ENCODE measurements at places on chromosomes 7 and 10. TPM values are rescaled to one million over a fixed set of nuclear protein-coding genes. Genes with fewer than 3 reads are reported as not detected.

DNA sequence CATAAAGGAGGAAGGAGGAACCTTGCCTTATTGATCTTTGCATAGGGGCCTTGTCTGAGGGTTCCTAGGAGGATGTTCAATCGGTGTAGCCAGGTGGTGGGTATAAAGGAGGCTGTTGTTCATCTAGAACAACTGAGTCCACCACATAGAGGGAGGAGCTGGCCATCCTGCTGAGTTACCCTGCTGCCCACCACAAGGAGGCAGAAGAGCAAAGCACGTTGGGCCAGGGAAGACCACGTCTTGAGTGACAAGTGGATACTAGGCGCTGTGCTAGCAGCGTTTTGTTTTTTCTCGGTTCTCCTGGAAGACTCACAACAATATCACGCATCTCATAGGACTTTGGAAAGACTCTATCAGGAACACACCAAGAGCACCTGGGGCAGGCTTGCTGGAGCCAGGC, 20.0 kb downstream of the FOXI2 start:
- DNase-seq = no peak

DNA sequence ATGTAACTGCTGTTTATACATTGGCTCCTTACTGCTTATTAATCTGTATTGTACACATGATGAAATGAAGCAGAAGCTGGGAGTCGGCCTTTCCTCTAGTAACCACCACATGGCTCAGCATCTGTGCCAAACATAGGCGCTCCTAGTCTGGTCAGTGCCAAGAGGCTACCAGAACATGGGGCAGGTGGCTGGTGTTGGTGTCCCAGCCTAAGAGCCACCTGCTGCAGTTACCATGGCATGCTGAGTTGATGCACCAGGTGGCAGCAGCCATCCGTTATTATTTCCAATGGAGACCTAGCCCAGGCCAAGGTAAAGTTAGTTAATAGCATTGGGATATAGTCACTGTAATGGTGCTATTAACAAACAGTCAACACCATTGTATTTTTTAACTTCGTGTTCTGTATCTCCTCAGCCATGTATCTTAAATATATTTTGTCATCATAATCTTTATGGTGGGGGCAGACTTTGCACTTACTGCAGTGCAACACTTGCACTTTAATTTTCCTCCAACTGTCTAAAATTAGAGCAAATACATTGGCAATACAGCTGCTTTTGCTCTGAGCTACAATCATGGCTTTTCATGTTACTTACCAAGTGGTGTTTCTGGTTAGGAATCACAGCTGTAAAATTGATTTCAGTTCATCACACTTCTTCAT, 33.1 kb downstream of the HBP1 start:
- DNase-seq = peak; percentile 7

- peak; percentile 55 for DNase-seq
Measured at GRCh38 chr7:127782654-127783559, 130.9 kb downstream of the SND1 start.

- DNase-seq = no peak
Measured at GRCh38 chr7:158657189-158657746, 47.3 kb downstream of the NCAPG2 start.

- DNase-seq = peak; percentile 12
Measured at GRCh38 chr10:116113721-116114501, 159.1 kb downstream of the GFRA1 start.

DNA sequence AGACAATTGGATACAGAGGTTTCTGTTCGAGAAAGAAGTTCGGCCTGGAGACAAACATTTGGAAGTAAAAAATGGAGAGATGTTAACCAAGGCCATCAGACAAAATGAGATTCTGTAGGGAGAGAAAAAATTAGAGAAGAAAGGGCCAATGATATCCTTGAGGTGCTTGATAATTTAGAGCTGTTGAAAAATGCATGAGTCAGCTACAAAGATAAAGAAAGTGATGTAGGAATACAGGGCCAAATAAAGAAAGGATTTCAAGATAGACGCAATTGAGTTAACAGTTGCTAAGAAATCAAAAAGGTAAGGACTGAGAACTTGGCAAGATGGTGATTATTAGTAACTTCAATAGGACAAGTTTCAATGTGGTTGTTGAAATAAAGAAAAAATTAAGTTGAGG, 384.2 kb upstream of the SEMA3A start:
- DNase-seq = no peak

DNA sequence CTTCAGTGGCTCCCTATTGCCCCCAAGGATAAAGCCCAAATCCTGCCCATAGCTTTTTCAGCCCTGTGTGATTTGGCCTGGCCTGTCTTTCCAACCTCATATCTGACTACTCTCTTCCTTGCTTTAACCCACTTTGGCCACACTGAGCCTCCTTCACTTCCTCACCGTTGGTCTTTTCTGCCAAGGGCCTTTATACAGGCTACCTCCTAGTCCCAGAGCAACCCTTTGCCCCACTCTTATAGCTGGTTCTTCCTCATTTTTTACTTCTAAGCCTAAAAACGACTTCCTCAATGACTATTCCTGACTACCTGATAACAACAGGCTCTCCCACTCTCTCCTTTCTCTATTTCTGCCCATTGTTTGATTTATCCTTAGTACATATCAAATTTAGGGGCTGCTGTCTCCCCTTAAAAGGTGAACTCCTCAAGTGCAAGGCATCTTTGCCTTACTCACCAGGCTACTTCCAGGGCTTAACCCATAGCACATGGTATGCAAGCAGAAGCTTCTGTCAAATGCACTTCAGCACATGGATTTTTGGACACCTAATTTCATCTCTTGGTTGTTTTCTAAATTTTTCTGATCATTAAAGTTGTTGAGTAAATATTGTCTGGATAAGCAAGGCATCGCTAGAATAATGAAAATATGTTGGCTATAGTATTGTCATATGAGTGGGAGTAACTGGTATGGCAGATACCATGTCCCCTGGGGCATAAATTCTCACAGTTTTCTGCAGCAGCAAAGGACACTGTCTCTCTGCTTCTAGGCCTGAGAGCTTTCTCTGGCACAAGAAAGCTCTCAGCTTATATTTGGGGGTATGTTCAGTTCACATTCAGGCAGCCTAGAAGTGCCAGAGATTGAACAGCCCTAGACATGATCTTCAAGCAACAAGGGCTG, 201.5 kb upstream of the GPR26 start:
- DNase-seq = no peak

- no peak for DNase-seq
Measured at GRCh38 chr7:71497256-71497946, 365.5 kb downstream of the GALNT17 start.

DNA sequence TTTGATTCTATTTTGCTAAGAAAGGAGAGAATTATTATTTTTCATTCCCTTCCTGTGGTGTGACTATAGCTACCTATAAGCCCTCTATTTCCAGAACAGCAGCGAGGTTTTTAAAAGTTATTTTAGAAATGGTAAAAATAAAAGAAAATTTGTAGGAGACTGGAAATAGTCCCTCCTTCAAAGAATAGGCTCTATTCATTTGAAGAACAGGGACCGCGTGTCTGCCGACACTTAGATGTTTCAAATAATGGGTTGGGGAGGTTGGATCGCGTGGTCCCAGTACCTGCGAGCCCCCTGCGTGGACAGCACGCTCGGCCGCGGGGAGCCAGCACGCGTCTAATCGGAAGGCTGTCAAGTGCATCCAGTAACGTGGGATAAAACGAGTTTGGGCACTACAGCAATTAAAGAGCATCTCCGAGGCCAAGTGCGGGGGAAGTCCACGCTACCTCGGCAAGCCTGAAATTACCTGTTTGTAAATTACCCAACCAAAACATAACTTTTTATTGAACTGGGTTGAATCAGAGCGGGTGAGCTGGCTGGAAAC, 1.0 kb downstream of the CACNA2D1 start:
- DNase-seq = no peak

DNA sequence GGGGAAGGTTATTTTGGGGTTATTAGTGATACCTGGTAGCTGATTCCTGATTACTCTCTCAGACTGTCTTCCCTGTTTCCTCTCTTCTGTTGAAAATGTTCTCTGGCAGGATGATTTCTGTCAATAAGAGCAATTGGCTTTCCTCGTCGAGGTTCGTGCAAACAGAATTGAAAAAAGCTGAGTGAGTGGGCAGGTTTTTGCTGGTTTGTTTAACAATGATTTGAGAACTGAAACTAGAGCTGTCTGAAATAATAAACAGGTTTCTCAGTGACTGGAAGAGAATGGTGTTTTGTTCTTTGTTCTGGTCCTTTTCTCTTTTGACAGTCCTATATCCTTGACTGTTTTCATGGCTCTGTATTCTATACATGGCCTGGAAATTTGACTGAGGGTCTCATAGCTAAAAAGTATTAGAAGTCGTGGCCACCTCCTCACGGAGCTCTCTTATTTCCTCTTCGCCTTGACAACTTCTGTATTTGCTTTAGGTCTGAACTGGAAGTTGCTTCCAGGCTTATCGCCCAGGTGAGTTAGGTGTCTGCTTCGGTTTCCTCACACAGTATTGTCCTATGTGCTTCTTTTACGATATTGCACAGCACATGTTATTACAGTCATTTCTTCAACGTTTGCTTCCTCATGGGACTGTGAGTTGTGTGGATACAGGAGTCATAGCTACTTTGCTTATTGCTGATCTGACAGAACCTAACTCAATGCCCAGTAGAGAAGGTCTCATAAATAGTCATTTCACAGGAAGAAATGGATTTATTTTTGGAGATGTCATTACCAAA, 403.6 kb downstream of the NRG3 start:
- DNase-seq = no peak

GRCh38 chr10:69344591-69345252, 66.4 kb downstream of the HK1 start:
- no peak for DNase-seq

GRCh38 chr7:140714331-140715040, 18.0 kb downstream of the NDUFB2 start:
- no peak for DNase-seq

- DNase-seq = peak; percentile 35
Measured at GRCh38 chr10:124197371-124198124, 104.2 kb upstream of the CHST15 start.

- no peak for DNase-seq
Measured at GRCh38 chr7:140358412-140359051, 39.8 kb downstream of the SLC37A3 start.

- no peak for DNase-seq
Measured at GRCh38 chr7:83870515-83870914, 221.6 kb upstream of the SEMA3E start.

GRCh38 chr7:148204639-148205304, 385.8 kb upstream of the C7orf33 start:
- no peak for DNase-seq

DNA sequence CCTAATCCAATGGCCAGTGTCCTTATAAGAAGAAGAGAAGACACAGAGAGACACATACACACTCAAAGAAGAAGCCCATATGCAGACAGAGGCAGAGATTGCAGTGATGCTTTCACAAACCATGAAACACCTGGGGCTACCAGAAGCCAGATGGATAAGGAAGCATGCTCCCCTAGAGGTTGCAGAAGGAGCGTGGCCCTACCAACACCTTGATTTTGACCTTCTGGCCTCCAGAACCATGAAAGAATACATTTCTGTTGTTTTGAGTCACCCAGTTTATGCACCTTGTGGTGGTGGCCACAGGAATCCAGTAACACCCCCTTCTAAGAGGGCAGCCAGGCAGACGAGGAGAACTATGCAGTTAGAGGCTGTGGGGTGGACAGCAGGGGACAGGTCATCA, 43.5 kb downstream of the AOC1 start:
- no peak for DNase-seq

DNA sequence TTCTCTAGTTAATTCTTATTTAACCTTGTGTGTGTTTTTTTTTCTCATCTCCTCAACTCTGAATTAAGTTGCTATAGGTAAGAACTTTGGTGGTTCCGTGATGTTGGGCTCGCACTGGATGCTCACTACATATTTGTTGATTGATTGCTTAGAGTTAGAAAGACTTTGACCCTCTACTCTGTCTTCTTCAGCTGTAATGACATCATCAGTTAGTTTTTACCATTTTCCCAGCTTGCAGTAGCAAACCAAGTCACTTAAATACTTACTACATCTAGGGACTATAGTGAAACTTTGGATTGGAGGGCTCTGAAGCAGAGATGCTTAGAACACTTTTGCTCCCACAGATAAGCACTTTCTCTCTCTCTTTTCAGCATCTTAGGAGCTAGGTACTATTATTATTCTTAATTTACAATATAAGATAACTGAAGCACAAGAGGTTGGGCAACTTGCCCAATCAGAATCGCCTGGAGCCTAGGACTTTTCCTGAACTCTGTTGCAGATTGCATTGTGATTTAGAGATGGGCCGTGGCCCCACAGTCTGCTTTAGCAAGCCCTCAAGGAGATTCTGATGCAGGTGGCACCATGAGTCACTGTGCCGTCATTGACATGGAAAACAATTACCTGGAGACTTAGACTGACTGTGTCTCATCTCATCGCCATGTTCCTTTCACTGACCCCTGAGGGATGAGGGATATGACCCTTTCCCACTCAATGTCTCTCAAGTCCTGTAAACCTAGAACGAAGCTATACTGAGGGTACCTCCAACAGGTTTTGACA, 471.9 kb upstream of the PODXL start:
- peak; percentile 11 for DNase-seq

- no peak for DNase-seq
Measured at GRCh38 chr7:4834601-4835397, 27.0 kb downstream of the PAPOLB start.

DNA sequence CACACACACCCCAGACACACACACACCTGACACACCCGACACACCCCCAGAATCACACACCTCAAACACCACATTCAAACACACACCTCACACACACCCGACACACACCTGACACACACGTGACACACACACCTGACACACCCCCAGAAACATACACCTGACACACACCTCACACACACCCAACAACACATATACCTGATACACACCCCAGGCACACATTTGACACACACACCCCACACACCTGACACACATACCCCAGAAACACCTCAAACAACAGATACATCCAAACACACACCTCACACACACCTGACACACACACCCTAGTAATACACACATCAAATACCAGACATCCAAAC, 652 bp upstream of the CALY start:
- no peak for DNase-seq

- no peak for DNase-seq
Measured at GRCh38 chr7:63065684-63066083, 933.0 kb upstream of the ZNF722 start.

Gene GALNT17
- not detected for total RNA-seq

Gene PROSER2
- total RNA-seq = 1.6 TPM

Gene MSS51
- 0.24 TPM for total RNA-seq

Gene SPDYE2
- not detected for total RNA-seq

Gene MGAM2
- not detected for total RNA-seq

Gene OIT3
- total RNA-seq = not detected

Gene TAS2R5
- not detected for total RNA-seq

Gene CYP3A4
- not detected for total RNA-seq

Gene AGR2
- total RNA-seq = not detected

Gene PLAU
- total RNA-seq = 188 TPM

Gene NEUROD6
- total RNA-seq = not detected

Gene CYP26C1
- not detected for total RNA-seq

Gene ABCC2
- 13.2 TPM for total RNA-seq

Gene EVX1
- total RNA-seq = not detected

Gene FANK1
- total RNA-seq = 0.68 TPM
